ENCODE measurements at places on chromosomes 5 and 9. TPM values are rescaled to one million over a fixed set of nuclear protein-coding genes. Genes with fewer than 3 reads are reported as not detected.

The SYK gene
- total RNA-seq, result 0.13 TPM

The NCS1 gene
- 12.2 TPM for total RNA-seq

The TMOD1 gene
- 1.7 TPM for total RNA-seq

The ERGIC1 gene
- total RNA-seq, result 57.9 TPM

The RPS23 gene
- 3,199 TPM for total RNA-seq

The FAM153A gene
- total RNA-seq, result not detected

The PDE6A gene
- under 0.01 TPM for total RNA-seq

The CCNG1 gene
- 300 TPM for total RNA-seq

The SOX30 gene
- total RNA-seq, result not detected

The SLC6A18 gene
- not detected for total RNA-seq

The FAM193B gene
- 15.8 TPM for total RNA-seq

The SPATA31D4 gene
- not detected for total RNA-seq

The HMGCS1 gene
- 73.2 TPM for total RNA-seq

The SLC27A6 gene
- not detected for total RNA-seq

The ADAMTS2 gene
- total RNA-seq, result 0.38 TPM

The AJM1 gene
- 0.51 TPM for total RNA-seq

The TMEFF1 gene
- total RNA-seq, result 12.9 TPM

All from dermis microvascular lymphatic vessel endothelial cell (primary cell).